ENCODE measurements at places on chromosomes 7 and 10. TPM values are rescaled to one million over a fixed set of nuclear protein-coding genes. Genes with fewer than 3 reads are reported as not detected.

GRCh38 chr7:34269084-34269483 is 363.7 kb downstream of the BMPER start:
- peak; percentile 39 for DNase-seq

DNA sequence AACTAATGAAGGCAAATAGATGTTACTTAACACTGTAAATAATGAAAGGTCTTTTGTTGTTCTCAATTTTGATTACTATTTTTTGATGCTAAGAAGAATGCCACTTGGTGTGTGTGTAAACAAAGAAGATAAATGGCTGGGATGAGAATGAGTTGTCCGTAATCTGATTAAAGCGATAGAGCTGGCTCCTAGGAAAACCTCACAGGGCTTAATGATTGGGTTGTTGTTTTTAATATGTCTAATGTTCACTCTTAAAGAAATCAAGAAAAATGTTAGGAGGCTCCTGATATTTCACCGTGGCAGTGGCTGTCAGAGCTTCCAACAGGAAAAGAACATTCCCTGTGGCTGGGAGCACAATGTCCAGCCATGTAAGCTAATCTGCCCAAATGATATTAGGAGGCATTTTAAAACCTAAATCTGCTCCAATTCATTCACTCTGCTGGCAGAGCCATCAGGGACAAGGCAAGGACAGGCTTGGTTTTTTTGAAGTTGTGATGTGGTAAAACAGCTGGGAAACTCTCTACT is 243.9 kb downstream of the SNX10 start:
- no peak for DNase-seq

DNA sequence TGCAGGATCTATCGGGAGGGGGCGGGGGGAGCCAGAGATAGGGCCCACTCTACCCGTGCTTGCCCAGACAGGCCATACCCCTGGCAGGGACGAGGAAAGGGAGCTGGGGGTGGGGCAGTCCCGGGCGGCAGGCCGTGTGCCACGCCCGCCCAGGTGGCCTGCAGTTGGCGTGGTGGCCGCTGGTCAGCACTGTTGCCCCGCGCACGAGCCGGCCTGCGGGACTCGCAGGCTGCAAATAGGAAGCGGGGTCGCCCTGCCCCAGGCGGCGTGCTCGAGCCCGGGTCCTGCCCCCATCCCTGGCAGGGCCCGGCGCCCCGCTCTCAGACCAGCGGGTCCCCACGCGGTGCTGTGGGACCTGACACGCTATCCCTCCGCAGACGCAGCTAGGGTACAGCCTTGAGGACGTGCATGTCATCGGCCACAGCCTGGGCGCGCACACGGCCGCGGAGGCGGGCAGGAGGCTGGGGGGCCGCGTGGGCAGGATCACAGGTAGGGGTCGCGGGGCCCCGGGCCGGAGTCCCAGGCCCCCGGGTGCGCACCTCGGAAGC is 6.7 kb downstream of the PNLIPRP2 start:
- peak; percentile 83 for DNase-seq

GRCh38 chr10:78952686-78953085 is 116.1 kb upstream of the ZMIZ1 start:
- no peak for DNase-seq

DNA sequence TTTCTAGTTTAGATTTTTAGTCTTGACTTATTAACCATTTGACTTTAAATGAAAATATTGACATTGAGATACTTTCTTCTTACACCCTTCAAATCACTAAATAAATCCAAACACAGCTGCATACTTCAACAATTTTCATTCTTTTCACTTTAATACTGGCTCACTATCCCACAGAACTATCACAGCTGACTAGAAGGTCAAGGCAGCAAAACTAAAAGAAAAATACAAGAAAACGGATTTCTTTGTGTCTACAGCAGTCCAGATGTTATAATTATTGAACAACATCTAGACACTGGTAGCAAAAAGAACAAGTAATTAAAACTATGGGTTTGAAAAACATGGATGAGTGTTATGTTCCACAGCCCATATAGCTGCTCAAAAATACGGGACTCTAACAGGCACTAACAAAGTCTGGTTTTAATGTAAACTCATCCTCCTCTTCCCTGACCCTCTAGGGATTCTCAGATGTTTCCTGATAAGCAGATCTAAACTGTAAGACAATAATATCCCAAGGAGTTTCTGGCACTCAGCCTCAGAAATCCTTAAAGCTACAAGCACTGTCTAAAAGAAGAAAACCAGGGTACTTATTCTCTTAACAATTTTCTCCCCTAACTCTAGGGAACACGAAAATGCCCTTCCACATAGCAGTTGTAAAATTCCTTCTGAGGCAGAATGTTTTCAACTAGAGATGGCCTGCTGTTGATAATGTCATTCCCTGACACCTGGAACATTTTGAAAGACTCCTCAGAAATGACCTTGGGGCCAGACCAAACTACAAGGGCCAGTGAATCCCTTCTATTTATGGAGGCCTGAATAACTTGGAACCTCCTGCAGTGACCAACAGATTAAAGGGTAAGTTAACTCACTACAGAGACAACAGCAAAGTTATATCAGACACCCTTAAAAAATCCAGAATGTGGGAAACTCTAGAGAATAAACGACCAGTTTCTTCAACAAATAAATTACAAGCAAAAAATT is 12.8 kb downstream of the DNMBP start:
- DNase-seq: no peak

- DNase-seq: peak; percentile 34
Measured at GRCh38 chr7:90210981-90211380, 559 bp upstream of the STEAP2 start.

The FKBP6 gene
- total RNA-seq: not detected

The HTR5A gene
- total RNA-seq: not detected

The ZNF485 gene
- total RNA-seq: 7.8 TPM

The GALNT17 gene
- 65.6 TPM for total RNA-seq
